ENCODE measurements at places on chromosomes 1 and 21.

DNA sequence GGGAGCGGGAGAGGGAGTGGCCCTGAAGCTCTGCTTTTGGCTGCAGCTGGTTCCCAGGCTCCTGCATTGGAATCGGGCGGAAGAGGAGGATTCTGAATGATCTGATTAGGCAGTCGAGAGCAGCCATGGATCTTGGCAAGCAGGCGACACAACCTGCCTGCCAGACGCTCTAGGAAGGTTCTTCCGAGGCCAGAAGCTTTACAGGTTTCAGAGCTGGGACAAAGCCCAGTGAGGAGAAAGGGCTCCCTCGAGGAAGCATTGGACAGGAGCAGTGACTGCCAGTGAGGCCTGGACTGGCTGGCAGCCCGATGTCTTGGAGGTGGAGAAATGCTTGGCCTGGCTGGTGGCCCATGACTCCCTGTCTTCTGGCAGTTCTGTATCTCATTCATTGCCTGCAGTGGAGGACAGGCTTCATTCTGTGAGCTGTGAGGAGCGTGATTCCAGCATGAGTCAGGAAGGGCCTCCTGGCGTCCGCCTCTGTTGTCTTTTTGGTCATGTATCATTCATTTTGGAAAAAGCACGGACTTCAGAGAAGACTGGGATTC is 132.7 kb upstream of the IPO9 start:
- DNase-seq: peak; percentile 92

DNA sequence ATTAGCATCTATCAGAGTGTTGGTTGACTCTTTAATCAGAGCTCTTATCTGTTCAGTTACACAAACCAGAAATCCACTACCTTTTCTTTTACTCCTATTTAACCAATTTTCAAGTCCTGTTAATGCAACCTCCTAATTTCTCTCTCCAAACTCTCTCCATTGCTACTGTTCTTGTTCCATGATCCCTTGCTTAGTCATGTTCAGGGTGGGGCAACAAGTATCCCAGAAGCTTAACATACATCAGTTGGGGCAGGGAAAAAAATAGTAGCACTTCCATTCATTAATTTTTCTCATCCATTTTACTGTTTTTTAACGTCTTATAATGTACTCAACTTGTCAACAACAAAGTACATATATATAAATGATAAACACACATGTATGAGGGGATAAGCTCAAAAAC is 111.2 kb upstream of the LBR start:
- DNase-seq: no peak

DNA sequence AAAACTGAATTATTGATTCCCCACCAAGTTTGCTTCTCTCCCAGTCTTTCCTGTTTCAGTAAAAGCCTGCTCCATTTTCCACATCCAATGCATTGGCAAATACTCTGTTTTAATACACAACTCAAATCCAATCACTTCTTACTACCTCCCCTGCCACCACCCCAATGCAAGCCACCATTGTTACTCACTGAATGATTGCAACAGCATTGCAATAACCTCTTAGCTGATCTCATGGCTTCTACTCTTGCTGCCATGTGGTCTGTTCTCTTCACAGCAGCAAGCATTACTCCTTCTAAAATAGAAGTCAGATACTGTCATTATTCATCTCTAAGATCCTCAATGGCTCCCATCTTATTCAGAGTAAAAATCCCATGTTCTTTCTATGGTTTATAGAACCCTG is 123.4 kb downstream of the ATP6V1G3 start:
- DNase-seq: no peak

GRCh38 chr1:29084196-29084521 is 39.5 kb downstream of the TMEM200B start:
- no peak for DNase-seq

DNA sequence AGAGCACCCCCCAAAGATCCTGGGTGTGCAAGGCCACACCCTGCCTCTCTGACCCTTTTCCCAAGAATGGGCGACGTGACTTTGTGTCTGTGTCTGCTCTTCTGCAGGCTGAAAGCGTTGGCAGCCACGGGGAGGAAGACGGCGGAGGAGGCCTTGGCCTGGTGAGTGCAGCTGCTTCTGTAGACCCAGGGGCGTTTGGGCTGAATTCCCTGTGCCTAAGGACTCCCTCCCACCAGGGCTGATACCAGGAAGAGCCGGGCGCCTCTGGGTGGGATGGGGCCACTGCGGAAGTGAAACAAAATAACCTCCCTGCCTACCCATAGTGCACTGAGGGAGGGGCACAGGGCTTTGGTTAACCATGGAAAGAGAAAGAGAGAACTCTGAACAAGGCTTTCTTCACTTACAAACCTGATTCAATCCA is 2.5 kb downstream of the UBASH3A start:
- no peak for DNase-seq

- no peak for DNase-seq
Measured at GRCh38 chr1:15180189-15180588, 26.6 kb downstream of the TMEM51 start.

- no peak for DNase-seq
Measured at GRCh38 chr1:88847643-88848042, 43.7 kb downstream of the GTF2B start.

GRCh38 chr1:203915811-203916210 is 54.4 kb downstream of the SNRPE start:
- DNase-seq: peak; percentile 23

GRCh38 chr1:243883551-243883950 is 33.5 kb upstream of the AKT3 start:
- DNase-seq: no peak

DNA sequence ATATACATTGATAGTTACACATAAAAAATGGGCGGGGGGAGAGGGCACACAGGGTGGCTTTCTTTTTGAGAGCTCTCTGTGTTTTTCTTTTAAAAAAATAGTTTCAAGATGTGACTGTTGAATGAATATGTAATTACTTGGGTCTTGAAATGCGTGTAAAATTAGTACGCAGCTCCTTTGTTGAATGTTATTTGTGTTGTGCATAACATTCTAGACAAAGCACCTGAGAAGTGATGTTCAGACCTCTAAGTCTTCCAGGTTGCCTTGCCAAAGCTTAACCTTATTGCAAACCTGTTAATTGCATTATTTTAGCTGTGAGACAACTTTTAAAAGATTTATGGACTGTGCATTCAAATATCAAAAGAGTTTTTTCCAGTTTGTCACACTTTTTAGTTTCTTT is 5.4 kb downstream of the PBX1 start:
- DNase-seq: no peak

DNA sequence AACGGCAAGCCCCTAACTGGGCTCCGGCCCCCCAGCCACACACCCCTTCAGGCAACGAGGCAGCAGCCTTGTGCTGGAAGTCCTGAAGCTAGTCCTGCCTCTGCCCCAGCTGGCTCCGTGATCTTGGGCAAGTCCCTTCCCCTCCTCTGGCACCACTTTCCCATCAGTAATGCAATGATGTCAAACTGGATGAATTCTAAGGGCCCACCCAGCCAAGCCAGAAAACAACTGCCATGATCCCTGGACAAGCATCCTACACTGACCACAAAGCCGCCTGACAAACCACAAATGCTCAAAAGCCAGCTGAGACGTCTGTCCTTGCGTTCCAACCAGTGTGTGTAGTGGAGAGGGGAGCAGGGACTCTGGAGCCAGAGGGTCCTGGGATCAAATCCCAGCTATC is 26.8 kb downstream of the IFFO2 start:
- DNase-seq: peak; percentile 73

DNA sequence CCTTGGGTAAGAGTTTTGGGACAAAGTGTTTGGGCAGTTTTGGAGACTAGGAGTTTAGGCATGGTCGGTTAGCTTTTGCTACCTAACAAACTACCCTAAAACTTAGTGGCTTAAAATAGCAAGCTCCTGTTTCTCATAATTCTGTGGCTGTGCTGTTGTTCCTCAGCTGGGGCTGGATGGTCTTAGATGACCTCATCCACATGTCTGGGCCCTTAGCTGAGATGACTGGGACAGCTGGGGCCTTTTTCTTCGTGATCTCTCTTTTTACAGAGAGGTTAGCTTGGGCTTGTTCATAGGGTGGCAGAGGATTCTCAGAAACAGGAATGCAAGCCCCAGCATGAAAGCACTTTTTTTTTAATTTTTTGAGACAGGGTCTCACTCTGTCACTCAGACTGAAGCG is 6.6 kb downstream of the ATP1A4 start:
- DNase-seq: no peak

DNA sequence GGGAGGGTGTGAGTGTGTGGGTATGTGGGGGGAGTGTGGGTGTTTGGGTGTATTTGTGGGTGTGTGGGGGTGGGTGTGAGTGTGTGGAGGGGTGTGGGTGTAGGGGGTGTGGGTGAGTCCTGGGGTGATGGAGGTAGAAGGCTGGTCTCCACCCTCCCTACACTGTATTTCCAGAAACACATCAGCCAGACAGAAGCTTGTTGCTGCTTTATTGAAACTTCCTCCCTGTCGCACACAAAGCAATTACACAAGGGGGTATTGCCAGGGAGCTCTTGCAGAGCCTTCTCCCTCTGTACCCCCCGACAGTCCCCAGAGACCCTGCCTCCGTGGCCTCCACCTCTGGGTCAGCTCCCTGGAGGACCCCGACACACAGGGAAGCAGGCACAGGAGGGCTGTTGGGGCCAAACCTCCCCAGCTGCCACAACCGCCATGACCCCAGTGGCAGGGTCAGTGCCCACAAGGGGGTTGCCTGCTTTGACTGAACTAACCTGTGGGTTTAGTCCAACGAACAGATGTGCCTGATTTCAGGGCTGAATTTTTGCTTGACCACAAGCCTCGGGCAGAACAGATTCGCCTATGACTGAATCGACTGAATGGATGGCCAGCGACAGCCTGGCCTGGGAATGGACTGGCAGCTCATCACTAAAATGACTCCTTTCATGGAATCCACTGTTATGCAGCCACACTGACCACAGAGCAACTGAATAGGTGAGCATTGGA is 9.1 kb upstream of the MATN1 start:
- DNase-seq: no peak

- DNase-seq: no peak
Measured at GRCh38 chr1:63592536-63593302, 492 bp upstream of the PGM1 start.

DNA sequence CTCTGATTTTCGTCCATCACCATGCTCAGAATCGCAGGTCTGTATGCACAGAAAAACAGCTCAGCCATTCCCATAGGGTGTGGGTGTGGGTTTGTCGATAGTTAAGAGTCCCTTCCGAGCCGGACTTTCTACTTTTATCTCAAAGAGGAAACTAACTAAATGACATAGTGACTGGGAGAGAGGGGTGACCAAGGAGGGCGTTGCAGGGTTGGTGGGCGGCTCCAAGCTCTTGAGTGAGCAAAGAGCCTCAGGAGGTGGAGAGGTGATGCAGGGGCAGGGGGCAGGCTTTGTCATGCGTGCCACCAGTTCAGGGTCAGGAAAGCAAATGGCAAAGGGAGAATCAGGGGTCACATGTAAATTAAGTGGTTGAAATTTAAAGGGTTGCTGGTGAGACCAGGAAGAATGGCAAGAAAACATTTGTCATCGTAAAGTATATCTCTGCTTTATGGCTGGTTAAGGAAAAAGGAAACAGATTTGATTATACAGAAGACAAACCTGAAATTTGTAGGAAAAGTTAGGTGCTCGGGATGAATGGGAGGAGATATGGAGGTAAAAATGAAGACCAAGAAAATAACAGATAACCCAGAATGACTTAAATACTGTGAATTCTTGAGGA is 249.0 kb downstream of the SETD4 start:
- DNase-seq: no peak

GRCh38 chr1:63322114-63322943 is at the start of gene FOXD3:
Gene FOXD3, plus strand, starts transcription at chr1:63322567. Its CDS starts 492 bp downstream, at chr1:63323059.
- peak; percentile 52 for DNase-seq

GRCh38 chr1:244444854-244445253 is 6.9 kb downstream of the ADSS2 start:
- no peak for DNase-seq

DNA sequence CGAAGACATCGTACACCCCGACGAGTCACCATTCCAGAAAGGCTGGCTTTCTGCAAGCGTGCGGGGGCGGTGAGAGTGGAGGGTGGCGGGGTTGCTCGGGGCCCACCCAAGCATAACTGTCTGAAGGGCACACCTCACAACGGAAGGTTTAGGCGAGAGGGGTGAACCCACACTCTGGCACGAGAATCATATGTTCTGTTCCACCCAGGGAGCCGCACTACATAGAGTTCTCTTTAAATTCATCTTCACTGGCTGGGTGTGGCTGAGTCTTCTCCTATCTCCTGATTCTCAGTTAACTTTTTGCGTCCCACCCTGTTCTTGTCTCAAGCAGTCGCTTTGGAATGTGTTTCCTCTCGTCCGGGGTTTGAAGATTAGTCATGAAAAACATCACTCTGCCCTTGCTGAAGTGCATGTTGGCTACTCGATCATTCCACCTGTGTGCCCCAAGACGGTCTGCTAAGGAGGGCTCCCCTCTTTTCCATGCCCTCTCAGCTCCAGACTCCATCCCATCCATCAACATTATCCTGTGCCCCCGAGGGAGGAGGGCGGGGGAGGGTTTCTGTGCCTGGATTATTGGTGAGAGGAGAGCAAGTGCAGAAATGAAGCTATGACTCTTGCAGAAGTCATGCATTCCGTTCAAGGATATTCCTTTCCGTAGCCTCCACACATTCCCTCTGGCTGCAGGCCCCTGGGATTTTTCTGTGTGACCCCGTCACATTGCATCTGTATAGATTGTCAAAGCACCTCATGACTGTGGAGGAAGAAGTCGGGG is 53.5 kb upstream of the CD34 start:
- DNase-seq: peak; percentile 59

DNA sequence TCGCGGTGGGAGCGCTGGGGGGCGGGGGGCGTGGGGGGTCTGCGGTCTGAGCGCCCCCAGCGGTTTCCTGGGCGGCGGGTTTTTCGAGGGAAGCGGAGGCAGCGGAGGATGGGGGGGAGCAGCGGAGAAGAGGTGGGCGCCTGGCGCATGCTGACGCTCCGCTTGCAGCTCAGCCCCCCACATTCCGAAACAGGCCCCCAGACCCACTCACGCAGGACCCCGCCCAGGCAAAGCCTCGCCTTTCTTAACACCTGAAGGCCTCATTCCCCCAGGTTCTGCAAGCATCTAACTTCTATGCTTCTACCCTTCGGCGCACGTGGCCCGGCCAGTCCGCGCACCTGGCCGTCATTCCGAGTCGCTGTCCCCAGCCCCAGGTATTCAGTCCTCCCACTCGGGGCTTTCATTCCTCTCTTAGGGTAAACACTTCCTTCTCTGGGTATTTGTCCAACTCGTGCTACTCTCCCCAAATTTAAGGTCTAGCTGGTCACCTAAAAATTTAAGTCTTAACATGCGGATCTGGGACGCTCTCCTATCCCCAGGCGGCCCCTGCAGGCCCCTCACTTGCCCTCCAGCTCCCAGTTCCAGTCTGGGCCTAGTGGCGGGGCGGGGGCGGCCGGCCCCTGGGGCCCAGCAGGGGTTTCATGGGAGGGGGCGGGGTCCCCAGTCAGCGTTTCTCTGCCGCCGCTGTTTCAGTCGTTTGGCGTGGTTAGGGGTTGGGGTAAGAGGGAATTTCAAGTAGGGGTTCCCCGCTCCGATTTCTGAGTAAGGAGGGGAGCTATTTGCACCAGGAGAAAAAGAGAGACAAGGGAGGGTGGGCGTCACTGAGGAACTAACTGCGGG is 2.8 kb upstream of the ZBTB7B start:
- DNase-seq: no peak

GRCh38 chr1:87686136-87686495 is 357.4 kb downstream of the LMO4 start:
- DNase-seq: no peak

GRCh38 chr1:227886503-227886961 is 61.2 kb downstream of the WNT9A start:
- DNase-seq: peak; percentile 4

Measured in hepatic stellate cell (primary cell).